Dermis blood vessel endothelial cell (primary cell): ENCODE measurements at places on chromosomes 1 and 21.

DNA sequence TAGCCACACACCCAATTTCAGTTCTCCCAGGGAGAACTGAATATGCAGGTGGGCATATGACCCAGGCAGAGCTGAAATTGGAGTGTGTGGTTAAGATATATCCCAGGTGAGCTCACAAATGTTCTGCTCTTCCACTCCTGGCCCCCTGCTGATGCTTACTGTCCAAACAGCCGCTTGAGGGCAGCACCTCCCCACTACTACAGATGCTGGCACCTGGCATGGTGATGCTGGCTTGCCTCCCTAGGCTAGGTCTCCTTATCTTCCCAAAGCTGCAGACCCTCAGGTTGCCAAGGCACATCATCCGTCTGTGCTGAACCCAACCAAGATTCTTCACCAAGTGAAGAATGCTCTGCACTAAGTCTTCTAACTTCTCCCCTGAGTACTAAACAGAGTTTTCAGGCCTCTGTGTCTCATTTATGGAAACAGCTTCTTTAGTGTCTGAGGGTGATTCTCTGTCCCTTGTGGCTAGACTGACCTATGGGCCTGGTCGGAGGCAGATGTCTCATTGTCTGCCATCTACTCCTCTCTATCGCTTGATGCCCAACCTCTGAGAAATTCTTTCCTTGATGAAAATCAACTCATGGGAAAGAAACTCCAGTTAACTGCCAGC lies 27.2 kb downstream of the XCL1 start:
- DNase-seq = peak; percentile 78

DNA sequence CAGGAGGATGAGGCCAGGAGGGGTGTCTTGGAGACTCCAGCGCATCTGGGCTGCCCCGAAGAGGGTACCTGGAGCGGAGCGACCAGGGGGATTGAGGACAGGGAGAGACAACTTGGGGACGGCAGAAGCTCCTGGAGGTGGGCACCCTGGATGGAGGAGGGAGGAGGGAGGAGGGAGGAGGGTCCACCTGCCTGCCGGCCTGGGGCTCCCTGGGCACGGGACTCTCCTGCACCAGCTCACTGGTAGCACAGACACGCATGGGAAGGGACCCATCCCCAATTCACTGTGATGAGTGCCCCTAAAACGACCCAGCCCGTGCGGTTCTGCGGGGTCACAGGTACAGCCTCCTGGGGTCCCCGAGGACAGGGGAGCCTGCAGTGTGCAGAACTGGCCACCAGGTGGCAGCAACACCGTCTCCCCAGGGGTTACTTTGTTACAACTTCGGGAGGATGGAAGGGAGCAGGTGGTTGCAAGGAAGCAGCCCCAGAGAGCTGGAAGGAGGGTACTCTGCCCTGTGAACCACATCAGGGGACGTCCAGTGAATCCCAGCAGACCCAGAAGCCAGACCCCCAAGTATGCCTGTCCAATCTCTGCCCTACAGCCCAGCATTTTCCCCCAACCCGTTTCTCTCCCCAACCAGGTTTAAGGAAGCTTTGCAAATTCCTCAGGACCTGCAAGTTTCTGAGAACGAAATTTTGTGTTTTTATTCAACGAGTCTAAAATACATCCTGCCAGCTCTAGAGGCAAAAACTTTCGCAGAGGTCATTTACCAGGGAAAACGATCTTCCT lies 482.4 kb downstream of the NPHP4 start:
- DNase-seq = peak; percentile 71

DNA sequence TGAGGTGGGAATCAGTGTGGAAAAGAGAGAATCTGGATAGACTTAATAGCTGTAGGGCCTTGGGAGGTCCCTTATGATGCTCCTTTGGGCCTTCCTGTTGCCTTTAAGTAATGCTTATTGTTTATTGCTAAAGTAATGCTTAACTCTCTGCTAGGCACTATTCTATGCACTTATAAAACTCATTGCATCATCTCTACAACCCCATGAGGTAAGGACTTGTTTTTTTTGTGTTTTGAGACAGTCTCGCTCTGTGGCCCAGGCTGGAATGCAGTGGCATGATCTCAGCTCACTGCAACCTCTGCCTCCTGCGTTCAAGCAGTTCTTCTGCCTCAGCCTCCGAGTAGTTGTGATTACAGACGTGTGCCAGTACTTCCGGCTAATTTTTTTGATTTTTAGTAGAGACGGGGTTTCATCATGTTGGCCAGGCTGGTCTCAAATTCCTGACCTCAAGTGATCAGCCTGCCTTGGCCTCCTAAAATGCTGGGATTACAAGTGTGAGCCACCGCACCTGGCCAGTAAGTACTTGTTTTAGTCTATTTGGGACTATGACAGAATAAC lies 22.3 kb downstream of the NECAP2 start:
- no peak for DNase-seq

- DNase-seq = no peak
Measured at GRCh38 chr1:204927673-204928641, 57.3 kb downstream of the NFASC start.

- no peak for DNase-seq
Measured at GRCh38 chr21:17768840-17769446, 50.2 kb downstream of the C21orf91 start.

DNA sequence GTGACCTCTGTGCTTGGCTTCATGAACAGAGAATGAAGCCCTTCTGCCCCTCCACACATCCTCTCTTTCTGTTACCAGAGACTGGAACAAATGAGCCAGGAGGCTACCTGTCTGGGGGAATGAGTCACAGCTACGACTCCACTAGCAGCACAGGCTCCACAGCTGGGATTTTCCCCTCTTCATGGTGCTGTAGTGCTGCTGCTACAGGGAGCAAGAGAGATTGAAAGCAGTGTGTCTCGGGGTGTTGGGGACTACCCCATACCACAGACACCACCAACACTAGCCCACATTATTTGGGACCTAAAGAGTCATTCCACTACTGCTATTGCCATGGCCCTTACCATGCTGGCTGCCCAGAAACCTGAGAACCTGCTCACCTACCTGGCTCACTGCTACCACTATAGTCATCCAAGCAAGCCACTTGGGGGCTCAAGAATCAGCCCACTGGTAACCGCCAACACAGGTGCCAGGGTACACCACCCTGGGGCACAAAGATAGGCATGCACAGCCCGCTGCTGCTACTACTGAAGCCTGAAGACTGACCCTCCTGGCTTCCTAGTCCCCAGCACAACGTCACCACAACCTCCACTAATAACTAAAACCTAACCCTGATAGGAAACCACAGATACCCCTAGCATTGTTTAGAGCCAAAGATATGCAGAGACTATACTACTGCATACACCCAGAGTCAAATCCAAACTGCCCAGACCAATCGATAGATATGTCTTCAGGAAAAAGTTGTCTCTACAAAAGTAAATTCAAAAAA lies 17.7 kb downstream of the CD1E start:
- DNase-seq = no peak

- no peak for DNase-seq
Measured at GRCh38 chr1:151054971-151055547, 4.4 kb downstream of the CDC42SE1 start.

GRCh38 chr1:61089741-61090140 lies 7.4 kb downstream of the NFIA start:
- no peak for DNase-seq

DNA sequence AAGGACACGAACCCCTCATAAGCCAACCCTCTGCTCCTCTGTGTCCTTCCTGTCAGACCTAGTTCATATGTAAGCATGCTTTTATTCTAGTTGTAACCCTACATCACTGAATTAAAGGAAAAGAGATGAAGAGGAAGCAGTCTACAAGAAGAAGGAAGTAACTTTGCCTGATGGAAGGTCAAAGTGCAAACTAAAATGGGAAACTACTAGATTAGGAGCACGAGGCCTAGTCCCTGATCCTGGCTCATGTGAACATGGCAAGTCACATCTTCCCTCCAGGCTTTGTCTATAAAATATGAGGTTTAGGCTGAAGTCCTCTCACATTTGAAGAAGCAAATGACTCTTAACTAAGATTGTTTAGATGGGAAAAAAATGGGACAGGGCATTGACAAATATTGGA lies 13.2 kb downstream of the ZMYND12 start:
- no peak for DNase-seq

- DNase-seq = no peak
Measured at GRCh38 chr1:234989019-234989418, 139.6 kb downstream of the TOMM20 start.

GRCh38 chr1:221076391-221076811 lies 197.2 kb downstream of the HLX start:
- DNase-seq = no peak

- no peak for DNase-seq
Measured at GRCh38 chr21:44271558-44272283, 10.0 kb upstream of the DNMT3L start.
